Activated naive CD8-positive, alpha-beta T cell treated with anti-CD3 and anti-CD28 coated beads, Interleukin-2, amount 50 U/mL, for 16 hours (primary cell): ENCODE measurements at places on chromosomes 1 and 21.
A peak's percentile ranks its signal among the peaks of the same experiment; 100 is the strongest.

- no peak for DNase-seq
Observed at GRCh38 chr1:218671573-218671972, 326.4 kb downstream of the TGFB2 start.

GRCh38 chr1:17765444-17766411 lies 10.6 kb downstream of the ACTL8 start:
- DNase-seq = no peak

- no peak for DNase-seq
Observed at GRCh38 chr1:58324558-58324957, 222.0 kb downstream of the OMA1 start.

GRCh38 chr1:65067491-65068201 lies 80.4 kb upstream of the AK4 start:
- DNase-seq = peak; percentile 25

GRCh38 chr1:207987164-207987563 lies 76.2 kb upstream of the CD34 start:
- no peak for DNase-seq

GRCh38 chr1:24364975-24365678 lies 46.0 kb downstream of the GRHL3 start:
- no peak for DNase-seq

- DNase-seq = no peak
Observed at GRCh38 chr1:219443763-219444162, 169.1 kb downstream of the ZC3H11B start.

GRCh38 chr21:44286716-44287632 lies 1.3 kb downstream of the AIRE start:
- DNase-seq = no peak

- DNase-seq = no peak
Observed at GRCh38 chr1:226135709-226136108, 50.8 kb downstream of the ACBD3 start.

DNA sequence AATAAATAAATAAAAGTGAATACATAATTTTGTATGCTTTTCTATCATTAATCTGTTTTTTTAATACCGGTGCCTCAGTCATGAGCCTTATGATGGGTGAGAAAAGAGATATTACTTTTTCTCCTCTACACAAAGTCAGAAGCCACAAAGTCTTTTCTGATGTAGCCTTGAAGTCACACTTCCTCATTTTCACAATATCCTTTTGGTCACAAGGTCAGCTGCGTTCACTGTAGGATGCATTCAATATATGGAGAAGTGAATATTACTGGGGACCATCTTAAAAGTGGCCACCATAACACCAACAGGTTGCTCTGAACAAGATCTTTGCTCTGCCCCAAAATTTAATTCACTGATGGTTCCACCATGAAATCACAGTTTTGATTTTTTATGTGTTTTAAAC lies 83.3 kb upstream of the TNR start:
- no peak for DNase-seq

GRCh38 chr1:65964123-65964522 lies 171.4 kb downstream of the PDE4B start:
- no peak for DNase-seq

- no peak for DNase-seq
Observed at GRCh38 chr21:43825242-43825935, 36.0 kb downstream of the RRP1 start.

DNA sequence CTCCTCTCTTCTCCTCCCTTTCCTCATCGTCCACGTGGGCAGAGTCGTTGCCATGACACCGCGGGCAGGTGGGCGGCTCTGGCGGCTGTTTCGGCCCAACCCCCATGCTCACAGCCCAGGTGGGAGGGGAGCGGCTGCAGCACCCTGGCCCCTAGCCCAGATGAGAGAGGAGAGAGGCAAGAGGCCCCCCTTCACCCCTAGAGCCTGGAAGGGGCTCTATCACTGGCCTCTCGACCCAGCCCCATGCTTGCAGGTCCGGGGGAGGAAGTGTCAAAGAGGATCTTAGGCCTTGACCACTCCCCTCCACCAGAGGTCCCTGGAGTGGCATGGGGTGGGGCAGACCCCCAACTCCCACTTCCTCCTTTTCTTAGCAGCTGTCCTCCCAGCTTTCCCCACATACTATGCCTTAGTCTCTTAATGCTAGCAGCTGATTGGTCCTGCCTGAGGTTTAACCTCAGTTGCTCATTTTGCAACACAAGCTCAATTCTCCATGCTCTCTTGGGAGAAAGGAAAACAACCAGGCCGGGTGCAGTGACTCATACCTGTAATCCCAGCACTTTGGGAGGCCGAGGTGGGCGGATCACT lies 10.4 kb downstream of the DLGAP3 start:
- no peak for DNase-seq

DNA sequence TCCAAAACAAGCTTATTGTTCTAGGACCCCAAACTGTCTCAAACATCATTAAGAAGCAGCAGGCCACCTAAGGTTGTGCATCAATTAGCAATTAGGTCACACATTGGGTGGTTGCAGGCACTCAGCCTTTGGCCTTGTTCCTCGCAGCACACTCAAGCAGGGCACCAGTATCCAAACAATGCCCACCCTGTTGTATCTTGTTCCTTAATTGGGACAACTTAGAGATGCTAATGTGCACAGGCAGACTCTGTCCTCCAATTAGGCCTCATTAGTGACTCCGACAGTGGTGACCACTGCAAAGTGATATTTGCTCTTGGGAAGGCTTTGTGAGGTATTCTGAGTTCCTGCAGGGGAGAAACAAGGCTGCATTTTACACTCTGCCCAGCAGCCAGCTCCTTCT lies 515.1 kb upstream of the PTBP2 start:
- DNase-seq = no peak

DNA sequence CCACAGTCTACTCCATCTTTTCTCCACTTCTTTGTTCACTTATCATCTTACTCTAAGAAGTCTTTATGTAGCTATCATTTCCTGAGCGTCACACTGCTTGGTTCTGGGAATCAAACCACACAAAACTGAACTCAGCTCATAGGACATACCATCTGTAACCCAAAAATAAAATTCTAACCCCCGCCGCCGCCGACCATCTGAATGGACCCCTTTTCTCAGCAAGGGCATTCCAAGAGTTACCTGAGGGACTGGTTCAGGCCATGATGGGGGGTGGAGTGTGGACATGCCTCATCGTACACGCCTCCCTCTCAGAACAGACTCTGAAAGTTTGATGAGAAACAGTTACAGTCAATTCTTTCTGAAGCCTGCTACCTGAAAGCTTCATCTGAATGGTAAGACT lies 12.6 kb upstream of the CHI3L2 start:
- DNase-seq = peak; percentile 33
